Stimulated activated CD8-positive, alpha-beta memory T cell treated with anti-CD3 and anti-CD28 coated beads, Interleukin-7, amount 100 ng/mL, for 1 hour (primary cell): ENCODE measurements at places on chromosomes 11 and 22.

GRCh38 chr11:84290647-84291046 lies 1004.5 kb upstream of the CCDC90B start:
- DNase-seq = no peak

GRCh38 chr11:108752297-108752751 lies 87.5 kb downstream of the DDX10 start:
- DNase-seq = no peak

DNA sequence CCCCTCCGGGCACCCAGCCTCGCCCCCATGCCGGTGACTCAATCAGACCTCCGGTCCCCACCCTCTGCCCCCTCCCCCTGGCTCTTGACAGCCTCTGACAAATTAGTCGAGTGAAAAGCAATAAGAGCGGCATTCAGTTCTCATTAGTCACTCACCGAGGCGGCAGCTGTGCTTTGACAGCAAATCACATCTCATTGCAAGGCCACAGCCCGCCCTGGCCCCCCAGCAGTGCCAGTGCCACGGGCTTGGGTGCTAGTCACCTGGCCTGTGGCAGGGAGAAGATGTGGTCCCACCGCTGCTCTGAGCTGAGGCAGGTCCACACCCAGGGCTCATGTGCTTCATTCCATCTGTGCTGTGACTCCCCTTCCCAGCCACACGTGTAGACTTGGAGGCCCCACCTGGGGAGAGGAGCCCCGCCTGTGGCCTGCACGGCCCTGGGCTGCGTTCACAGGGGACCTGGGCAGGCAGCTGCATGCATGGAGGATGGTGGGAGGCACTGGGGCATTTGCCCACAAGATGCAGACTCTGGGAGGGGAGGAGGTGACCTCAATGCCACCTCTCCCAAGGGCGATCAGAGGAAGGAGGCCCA lies 7.4 kb upstream of the TH start:
- DNase-seq = no peak

- no peak for DNase-seq
These were observed 18.8 kb upstream of the PARVA start for GRCh38 chr11:12358302-12359188.

- no peak for DNase-seq
These were observed 14.3 kb upstream of the EFCAB6 start for GRCh38 chr22:43826142-43827002.

DNA sequence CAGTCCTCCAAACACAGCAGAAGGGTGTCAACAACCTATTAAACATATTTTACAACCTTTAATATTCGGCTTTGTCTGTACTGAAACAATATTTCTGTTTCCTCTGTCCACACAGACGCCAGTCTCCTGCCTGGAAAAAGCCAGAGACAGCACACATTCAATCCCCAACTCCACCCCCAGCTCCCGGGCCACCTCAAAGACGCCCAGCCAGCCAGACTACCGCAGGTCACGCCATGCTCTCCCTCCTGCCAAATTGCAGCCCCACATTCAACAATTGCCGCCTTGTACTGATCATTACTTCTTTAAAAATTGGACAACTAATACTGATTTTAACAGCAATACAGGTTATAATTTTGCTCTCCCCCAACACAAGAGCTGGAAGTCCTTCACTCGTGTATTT lies 1.2 kb downstream of the SERGEF start:
- no peak for DNase-seq

DNA sequence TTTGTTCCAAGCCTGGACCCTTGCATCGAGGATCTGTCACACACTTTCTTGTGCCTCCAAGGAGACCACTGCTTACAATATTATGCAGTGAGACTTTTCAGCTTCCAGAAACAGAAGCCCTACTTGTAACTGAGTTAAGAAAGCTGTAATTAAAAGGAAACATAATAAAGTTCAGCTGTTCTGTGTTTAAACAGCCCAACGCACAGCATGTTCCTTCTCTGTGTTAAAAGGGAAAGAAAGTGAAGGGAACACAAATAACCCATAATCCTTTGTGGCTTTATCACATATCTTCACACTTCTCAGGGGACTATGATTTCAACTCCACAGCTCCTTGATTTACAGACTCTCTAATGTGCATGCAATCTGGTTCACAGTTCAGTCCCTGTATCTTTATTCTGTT lies 200.3 kb upstream of the MTNR1B start:
- DNase-seq = no peak

GRCh38 chr11:118111744-118112035 lies 24.9 kb upstream of the SMIM35 start:
- DNase-seq = no peak
